Activated T-cell treated with anti-CD3 and anti-CD28 coated beads for 4 hours (primary cell): ENCODE measurements at places on chromosomes 16 and 17.

- DNase-seq: no peak
Observed at GRCh38 chr16:2743007-2743810, 9.2 kb upstream of the SRRM2 start.

- no peak for DNase-seq
Observed at GRCh38 chr17:77546772-77547241, 406.0 kb downstream of the SEC14L1 start.

DNA sequence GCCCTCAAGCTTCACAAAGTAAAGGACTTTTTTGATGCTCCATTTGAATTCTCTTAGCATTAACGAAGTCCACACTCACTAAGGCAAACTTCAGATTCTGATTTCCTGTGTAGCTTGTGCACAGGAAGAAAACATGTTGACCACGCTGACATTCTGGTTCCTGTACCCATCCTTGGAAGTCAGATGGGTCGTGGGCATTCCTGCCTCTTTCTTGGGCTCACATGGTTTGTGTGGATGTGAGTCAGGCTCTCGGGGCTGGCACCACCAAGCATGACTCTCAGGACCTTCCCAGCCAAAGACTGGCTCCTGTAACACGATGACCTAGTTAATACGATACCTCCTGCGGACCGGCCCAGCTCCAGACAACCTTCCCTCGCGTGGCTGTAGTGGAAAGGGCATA is 32.8 kb downstream of the ARSG start:
- DNase-seq: no peak

GRCh38 chr16:30953511-30954124 is 3.9 kb upstream of the SETD1A start:
- peak; percentile 36 for DNase-seq

DNA sequence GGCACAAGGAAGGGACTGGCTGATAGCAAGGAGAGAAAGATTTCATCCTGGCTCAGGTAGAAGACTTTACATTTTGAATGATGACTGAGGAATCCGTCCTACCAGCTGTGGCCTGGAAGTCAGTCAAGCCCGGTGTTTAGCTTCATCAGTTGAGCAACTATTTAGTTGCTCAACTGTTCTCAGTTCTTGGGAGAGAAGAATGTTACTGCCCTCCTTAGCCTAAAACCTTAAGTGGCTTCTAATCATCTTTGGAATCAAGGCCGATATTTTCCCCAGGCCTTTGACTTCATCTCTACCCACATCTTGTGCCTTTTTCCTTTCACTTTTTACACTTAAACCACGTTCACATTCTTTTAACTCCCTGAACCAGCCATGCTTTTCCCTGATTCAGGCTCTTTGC is 17.3 kb upstream of the RBL2 start:
- DNase-seq: no peak

- DNase-seq: no peak
Observed at GRCh38 chr17:76983075-76983775, 115.0 kb downstream of the MGAT5B start.

- no peak for DNase-seq
Observed at GRCh38 chr17:45573924-45574770, 83.6 kb upstream of the PLEKHM1 start.

GRCh38 chr16:50741225-50741780 is 583 bp upstream of the CYLD start:
- no peak for DNase-seq

- no peak for DNase-seq
Observed at GRCh38 chr17:69913616-69914015, 161.4 kb upstream of the KCNJ16 start.

DNA sequence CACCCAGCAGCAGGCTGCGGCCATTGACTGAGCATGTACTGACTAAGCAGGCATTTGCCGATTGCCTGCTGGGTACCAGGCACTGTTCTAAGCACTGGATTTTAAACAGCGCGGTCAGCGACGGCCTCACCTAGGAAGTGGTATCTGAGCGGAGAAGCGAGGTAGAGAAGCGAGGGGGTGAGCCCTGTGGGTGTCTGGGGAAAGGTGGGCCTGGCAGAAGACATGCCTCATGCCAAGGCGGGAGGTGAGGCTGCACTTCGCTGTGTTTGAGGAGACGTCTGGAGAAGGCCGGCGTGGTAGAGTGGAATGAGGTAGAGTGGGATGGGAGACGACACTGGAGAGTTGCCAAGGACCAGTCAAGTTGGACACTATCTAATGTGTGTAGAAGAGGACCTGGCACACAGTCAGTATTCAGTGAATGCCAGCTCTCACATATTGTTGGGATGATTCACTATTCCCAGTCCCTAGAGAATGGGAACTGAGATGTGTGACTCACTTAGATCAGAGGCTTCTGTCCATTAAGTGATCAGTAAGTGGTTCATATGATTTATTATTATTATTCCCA is 14.4 kb downstream of the SYCE1L start:
- no peak for DNase-seq

GRCh38 chr17:33803686-33804085 is 451.4 kb upstream of the CCL2 start:
- no peak for DNase-seq

- DNase-seq: no peak
Observed at GRCh38 chr17:19928299-19928698, 49.3 kb downstream of the AKAP10 start.

DNA sequence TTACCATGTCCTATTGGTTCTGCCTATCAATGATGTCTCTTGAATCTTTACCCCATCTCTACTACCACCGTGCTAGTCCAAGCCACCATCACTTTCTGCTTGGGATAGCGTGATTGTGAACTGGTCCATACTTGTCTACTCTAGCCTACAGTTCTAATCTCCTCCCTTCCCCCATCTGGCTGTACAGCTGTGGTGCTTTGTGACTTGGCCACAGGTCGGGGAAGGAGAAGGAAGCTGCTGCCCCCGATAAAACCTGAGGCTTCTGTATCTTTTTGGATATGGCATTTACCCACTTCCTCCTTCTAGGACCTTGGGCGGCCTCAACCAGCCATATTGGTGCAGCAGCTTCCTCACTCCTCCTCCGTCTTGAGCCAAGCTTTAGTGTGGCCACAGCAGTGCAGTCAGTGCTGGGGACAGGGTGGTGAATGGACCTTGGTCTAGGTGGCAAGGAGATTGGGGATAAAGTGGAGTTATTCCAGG is 314 bp upstream of the ITGA2B start:
- no peak for DNase-seq

DNA sequence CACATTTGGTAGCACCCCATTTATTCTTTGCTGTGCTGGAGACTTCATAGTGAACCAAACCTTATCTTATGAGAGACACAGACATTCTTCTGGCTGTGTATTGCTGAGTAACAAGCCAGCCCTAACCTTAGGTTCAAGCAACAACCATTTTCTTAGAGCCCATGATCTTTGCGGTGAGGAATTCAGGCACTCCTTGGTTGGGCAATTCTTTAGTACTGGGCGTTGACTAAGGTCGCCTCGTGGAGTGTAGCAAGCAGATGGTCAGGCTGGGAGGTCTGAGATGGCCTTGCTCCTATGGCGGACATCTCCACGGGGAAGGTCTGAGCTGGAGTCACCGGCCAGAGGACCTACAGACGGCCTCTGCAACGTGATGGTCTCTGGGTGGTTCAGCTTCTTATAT is 43.1 kb downstream of the ARSG start:
- DNase-seq: no peak

GRCh38 chr17:79814974-79815835 is 18.3 kb upstream of the CBX8 start:
- DNase-seq: no peak

DNA sequence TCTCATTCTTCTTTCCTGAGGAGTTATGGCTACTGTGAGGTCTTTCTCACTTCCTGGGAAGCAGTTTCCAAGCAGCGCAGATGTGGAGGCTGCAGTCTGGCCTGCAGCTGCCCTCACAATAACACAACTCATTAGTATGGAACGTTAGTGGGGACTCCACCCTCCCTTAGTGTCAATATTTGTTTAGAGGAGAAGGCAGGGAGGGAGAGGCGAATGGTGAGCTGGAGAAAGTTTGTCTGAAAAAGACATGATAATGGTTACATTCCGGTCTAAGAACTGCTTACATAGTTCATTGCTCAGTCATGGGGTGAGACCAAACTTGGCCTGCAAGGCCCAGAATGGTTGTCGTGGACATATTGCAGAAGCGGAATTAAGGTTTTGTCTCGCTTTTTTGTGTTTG is 170.2 kb downstream of the HS3ST3B1 start:
- DNase-seq: no peak

DNA sequence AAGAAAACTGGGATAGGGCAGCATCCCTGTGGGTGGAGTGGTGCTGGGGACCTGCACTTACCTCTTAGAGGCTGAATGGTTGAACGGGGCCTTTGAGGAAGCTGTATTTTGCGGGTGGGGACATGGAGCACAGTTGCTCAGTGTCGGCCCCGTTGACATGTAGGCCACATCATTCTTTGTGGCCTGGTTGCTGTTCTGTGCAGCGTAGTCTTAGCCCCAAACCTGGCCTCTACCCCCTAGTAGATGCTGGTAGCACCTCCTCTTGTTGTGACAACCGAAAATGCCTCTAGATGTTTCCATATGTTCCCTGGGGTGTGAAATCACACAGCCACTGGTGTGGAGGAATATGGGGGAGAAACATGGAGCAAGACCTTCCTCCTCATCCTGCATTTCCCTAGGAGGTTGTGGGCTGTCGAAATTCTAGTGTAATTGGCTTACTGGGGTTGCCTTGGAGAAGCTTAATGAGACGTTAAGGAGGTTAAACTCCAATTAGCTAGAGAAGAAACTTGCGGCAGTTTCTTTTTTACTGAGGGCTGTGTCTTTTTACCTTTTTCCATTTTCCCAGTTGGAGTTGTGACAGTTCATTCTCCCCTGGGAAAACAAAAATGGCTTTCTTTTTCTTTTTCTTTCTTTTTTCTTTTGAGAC is 9.4 kb downstream of the ABCC1 start:
- no peak for DNase-seq

- peak; percentile 5 for DNase-seq
Observed at GRCh38 chr17:50426814-50427787, 1.1 kb downstream of the ACSF2 start.

GRCh38 chr17:51608251-51608933 is 348.0 kb downstream of the UTP18 start:
- DNase-seq: no peak

GRCh38 chr17:45646288-45646988 is 137.7 kb upstream of the CRHR1 start:
- no peak for DNase-seq

GRCh38 chr17:42337442-42337841 is 49.1 kb downstream of the STAT5A start:
- DNase-seq: no peak

DNA sequence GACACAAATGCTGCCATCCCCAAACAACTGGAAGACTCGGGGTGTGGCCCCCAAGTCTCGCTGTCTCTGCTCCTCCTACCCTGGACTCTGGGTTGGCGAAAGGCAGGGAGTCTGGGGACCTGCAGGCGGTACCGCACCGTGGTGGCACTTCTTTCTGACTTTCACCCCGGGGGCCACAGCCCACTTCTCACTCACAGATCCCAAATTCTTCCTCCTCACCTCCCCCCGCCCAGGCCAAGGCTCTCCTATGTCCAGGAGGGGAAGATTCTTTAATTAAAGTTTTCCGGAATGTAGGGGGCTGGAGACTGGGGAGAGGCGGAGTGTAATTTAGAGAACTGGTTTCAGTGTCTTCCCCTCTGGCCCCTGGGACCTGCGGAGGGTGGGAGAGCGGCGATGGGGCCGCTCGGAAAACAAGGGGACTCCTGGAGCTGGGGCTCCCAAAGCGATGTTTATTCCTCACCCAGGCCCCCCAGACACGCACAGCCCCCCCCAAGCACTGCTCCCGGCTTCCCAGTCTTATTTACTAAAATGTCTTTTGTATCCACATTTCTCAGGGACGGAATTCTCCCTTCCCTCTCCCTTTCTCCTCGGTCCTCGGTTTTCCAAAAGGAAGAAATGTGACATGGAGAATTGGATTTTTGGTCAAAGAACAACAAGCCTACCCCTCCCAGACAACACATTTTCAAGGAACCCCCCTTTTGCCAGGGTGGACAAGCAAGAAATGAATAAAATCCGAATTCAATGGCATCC is 1.2 kb downstream of the WNT3 start:
- DNase-seq: no peak

- DNase-seq: no peak
Observed at GRCh38 chr17:38918916-38919315, 6.5 kb upstream of the LASP1NB start.

- no peak for DNase-seq
Observed at GRCh38 chr17:62094175-62094574, 29.1 kb upstream of the MED13 start.

GRCh38 chr17:44820631-44821212 is 9.4 kb downstream of the GJC1 start:
- DNase-seq: no peak

GRCh38 chr17:45900136-45900535 is 5.8 kb downstream of the MAPT start:
- no peak for DNase-seq

GRCh38 chr17:41785859-41786226 is 668 bp downstream of the JUP start:
- DNase-seq: no peak

DNA sequence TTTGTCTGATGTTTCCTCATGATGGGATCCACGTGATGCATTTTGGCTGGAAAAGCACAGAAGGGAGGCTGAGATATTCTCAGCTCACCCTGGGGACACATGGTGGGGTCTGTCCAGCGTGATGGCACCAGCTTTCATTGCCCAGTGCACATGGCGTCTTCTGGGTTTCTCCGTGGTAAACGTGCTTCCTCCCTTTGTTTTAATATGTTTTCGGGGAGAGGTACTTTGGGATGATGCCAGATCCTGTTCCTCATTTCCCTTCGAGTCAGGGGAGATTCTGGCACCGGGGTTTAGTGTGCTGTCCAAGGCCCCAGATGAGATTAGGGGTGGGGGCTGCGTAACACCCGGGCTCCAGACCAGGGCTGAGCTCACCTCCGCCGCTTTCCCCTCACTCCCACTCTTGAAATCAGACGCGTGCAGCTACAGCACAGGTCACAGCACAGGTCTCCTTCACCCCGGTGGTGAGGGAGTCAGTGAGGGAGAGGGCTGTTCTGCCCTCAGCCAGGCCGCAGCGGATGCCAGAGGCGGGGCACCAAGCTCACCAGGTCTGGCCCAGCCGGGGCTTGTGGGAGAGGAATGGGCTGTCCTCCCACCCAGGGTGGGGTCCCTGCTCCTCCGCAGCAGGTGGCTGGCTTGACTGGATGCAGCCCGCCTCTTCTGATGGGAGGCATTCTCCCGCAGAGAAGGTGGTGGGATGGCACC is 33.9 kb downstream of the COX4I1 start:
- DNase-seq: no peak

- no peak for DNase-seq
Observed at GRCh38 chr16:66144641-66145040, 221.8 kb upstream of the CDH5 start.

DNA sequence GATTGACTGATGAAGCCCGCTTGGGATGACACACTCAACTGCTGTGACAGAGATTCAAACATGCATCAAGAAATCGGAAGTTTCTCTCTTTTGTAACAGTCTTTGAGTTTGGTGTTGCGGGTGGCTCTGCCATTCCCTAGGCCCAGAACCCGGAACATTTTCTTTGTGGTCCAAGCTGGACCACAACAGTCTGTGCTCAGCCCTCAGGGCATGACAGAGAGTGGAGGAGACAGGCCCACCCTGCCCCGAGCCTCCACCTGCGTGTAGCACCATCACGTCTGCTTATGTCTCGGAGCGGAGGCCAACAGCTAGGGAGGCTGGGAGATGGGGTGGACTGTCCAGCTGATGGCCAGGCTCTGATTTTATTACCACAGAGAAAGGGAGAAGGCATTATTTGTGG is 64.5 kb downstream of the SHISA6 start:
- DNase-seq: no peak
